Cardiac muscle cell (in vitro differentiated cells and primary cell): ENCODE measurements at places on chromosomes 4 and X. TPM values are rescaled to one million over a fixed set of nuclear protein-coding genes. Genes with fewer than 3 reads are reported as not detected.

ASB11 gene
- 1.2 and 1.5 TPM in 2 replicates for total RNA-seq

- H3K27me3 ChIP-seq, result no peaks in the 10 kb centered on the region
- H3K36me3 ChIP-seq, result no peaks in the 10 kb centered on the region
- no peak overlapping the region for H3K27ac ChIP-seq
- H3K4me1 ChIP-seq, result no peaks in the 10 kb centered on the region
Measured at GRCh38 chr4:37441231-37442061, 196.9 kb downstream of the NWD2 start.

COX7B2 gene
- total RNA-seq, result not detected in 2 replicates

DNA sequence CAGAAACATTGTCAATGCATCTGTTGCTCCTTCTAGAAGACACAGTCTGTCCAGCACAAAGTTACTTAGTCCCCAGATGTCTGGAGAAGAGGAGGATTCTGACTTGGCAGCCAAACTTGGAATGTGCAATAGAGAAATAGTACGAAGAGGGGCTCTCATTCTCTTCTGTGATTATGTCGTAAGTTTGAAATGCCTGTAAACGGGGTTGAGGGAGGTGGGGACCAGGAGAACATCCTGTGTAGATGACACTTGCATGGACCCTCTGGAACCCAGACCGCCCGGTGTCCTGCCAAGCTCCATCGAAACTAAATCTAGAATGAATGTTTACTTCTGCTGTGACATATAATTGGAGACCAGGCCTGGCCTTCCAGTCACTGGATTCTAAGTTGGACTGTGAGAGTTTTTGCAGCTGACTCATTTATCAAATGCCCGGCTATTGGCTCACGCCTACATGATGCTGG is 45.0 kb upstream of the MSANTD1 start:
- peak overlapping the region; percentile 21 for H3K27ac ChIP-seq
- H3K4me1 ChIP-seq, result peaks cover 8% of the 10 kb centered on the region
